Stimulated activated CD4-positive, alpha-beta T cell treated with anti-CD3 and anti-CD28 coated beads, Interleukin-12 subunit alpha, Interleukin-12 subunit beta, amount 100 ng/mL, for 4 hours (primary cell): ENCODE measurements at places on chromosomes 6 and 20.

GRCh38 chr20:15547119-15547518 is 1026.1 kb downstream of the KIF16B start:
- no peak for DNase-seq

DNA sequence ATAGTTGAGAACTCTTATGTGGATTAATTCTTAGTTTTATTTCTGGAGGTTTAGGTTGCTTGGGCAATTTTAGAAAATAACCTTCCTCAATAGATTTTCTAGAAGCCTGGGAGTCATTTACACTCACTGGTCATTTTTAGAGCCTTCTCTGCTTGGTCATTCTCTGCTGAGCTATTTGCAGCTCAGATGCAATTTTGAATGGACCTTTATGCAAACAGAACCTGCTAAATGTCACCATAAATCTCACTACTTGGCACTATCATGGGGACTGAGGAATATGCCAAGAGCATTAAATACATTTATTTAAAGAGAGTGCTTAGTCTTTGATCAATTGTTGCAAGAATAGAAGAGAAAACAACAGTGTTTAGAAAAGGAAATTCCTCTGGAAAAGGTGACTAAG is 154.0 kb downstream of the CLVS2 start:
- no peak for DNase-seq

DNA sequence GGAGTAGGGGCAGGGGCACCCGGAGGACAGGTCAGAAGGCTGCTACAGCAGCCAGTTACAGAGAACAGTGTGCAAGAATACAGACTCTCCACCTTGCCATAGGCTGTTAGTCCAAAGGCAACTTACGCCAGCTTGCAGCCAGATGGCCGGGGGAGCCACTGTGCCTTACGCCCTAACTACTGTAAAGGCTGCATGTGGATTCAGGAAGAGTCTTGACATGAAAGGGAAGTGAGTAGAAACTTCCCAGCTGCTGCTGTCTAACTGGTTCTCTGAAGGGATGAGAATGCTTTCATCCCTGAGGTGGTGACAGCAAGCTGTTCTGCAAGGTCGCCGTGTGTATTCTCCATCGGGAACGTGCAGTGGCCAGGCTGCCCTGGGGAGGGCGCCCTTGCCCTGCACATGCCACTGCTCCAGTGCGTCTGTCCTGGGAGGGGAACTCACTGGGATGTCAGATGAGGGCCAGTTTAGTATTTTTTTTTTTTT is 46.1 kb downstream of the LYRM4 start:
- peak; percentile 3 for DNase-seq

GRCh38 chr6:81002126-81002525 is 750.4 kb downstream of the TENT5A start:
- no peak for DNase-seq

GRCh38 chr20:10532361-10532760 is 97.3 kb downstream of the SLX4IP start:
- no peak for DNase-seq

DNA sequence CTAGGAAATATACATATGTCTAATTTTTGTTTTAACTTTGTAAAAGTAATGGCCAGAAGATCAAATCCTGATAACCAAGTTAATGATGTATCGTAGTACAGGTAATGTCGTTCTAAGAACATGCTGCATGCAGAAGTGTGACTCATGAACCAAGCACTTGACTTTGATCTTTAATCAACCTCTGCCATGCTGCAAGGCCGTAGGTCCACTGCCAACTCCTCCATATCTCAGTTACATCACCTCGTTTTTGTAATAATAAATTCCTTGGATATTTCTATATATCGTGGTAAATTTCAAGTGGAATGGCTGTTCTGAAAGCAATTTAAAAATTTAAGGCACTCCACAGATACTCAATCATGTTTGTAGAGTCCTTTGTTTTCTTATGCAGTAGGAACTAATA is 771.7 kb downstream of the EPHA7 start:
- DNase-seq: no peak

GRCh38 chr6:40661726-40662125 is 74.6 kb upstream of the LRFN2 start:
- DNase-seq: no peak

DNA sequence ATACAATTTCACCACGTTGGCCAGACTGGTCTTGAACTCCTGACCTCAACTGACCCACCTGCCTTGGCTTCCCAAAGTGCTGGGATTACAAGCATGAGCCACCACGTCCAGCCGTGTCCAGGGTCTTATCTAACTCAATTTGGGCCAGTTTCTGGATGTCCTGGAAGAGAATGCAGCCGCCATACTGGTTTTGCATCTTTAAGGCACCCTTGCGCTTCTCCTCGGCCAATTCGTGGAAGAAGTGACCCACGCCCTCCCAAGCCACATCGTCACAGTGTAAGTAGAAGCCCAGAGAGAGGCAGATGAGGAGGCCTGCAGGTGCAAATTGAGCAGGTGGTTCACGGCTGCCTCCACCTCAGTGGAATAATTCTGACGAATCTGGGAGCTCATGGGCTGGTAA is 3.7 kb upstream of the ZNF335 start:
- DNase-seq: no peak

DNA sequence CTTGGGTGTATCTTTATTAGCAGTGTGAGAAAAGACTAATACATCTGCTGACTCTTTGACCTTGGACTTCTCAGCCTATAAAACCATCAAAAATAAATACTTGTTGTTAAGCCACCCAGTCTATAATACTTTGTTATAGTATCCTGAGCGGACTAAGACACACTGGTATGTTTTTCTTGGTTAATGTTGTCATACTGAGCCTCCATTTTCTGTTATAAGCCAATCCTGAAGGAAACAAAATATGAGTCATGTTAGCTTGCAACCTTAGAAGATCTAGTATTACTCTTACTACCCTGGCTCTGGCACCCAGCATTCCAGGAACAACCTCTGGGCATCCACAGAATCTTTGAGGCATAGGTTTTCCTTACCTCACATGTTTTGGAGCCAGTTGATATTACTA is 307.2 kb downstream of the FRK start:
- no peak for DNase-seq

GRCh38 chr6:165186041-165186440 is 123.4 kb downstream of the C6orf118 start:
- no peak for DNase-seq

- DNase-seq: peak; percentile 33
These were observed 23.9 kb upstream of the ASXL1 start for GRCh38 chr20:32333988-32334885.

GRCh38 chr6:128657181-128657580 is 136.8 kb upstream of the PTPRK start:
- DNase-seq: no peak

DNA sequence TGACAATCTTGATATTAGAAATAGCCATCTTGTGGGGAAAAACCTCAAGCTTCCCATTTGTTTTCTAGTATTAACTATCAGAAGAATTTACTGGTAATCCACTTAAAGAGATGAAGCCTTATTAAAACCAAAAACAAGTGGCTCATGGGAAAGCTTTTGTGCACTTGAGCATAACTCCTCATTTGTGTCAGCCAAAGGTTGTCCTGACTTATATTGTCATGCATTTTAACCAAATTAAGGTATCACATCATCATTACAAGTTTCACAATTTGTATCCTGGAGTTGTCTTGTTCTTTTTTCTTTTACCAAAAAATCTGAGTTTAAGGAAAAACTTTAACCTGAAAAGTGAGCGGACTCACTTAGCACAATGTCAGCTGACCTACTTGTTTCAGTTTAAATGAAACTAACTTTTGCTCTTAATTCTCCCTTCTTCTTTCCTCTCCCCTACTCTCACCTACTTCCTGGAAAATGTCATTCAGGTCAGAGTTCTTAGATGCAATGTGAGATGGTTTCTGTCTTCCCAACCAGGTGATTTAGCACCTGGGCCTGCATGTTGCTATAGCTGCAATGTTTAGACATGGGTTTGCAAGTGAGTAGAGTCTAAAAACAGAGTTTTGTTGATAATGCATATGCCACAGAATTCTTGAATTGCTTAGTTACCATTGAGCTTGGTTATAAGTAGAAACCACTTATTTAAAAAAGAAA is 82.8 kb downstream of the TNFAIP3 start:
- DNase-seq: no peak

- DNase-seq: no peak
These were observed 218.4 kb downstream of the MAFB start for GRCh38 chr20:40470445-40471260.

GRCh38 chr6:50992704-50993625 is 174.3 kb downstream of the TFAP2B start:
- DNase-seq: no peak

- DNase-seq: peak; percentile 38
These were observed 216.2 kb downstream of the NFATC2 start for GRCh38 chr20:51326201-51326819.

- no peak for DNase-seq
These were observed 138.6 kb downstream of the RPS12 start for GRCh38 chr6:132952986-132953385.

DNA sequence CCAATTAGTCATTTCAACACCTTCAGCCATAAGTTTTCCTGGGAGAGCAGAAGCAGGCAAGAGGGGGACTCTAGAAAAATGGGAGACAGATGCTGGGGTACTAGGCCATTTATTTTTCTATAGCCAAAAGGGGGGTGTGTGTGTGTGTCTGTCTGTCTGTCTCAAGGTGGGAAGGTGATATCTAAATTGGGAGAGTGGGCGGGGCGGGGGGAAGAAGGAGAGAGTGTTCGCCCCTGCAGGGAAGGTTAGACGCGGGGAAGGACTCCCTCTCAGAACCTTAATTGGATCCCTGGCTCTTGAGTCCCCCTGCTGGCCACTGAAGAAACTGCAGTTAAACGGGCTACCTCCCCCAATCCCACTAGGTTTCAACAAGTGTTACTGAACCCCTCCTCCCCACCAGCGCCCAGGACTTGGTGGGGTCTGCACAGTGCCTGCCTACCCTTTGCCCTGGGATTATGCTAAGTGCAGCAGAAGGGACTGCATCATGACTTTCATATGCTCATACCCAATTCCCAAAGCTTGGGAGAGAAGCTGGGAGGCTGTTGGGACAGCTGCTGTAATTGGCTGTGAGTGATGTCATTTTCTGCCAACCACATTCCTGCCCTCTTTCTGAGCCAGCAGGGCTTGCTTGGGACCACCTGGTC is 45.8 kb downstream of the FOXP4 start:
- peak; percentile 79 for DNase-seq
